ENCODE measurements at places on chromosomes 4 and X. TPM values are rescaled to one million over a fixed set of nuclear protein-coding genes. Genes with fewer than 3 reads are reported as not detected.

DNA sequence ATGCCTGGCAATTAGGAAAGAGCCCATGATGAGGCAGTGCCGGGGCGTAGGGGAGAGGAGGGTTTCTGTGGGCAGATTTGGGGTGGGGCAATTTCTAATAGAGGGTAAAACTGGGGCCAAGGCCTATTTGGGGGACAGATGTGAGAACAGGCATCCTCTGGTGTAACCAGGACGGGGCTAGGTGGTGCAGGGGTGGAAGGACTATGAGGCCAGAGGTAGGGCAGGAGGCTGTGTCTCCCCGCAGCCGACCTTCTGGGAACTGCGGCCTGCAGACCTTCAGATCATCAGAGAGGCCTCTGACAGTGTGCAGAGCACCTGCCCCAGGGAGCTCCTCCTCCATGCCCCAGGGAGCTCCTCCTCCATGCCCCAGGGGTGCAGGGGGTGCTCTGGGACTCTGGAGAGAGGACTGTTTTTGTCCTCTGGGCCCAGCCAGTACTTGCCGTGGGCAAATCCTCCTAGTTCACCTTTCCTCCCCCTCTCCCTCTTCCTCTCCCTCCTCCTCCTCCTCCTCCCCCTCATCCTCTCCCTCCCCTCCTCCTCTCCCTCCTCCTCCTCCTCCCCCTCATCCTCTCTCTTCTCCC is 101.9 kb downstream of the SORCS2 start:
- DNase-seq = no peak

Gene ZNF185
- 20.4 TPM for polyA plus RNA-seq

GRCh38 chrX:79176028-79176427 is 31.5 kb downstream of the GPR174 start:
- no peak for DNase-seq

Gene IL2
- polyA plus RNA-seq = not detected

Gene HPGD
- 134 TPM for polyA plus RNA-seq

DNA sequence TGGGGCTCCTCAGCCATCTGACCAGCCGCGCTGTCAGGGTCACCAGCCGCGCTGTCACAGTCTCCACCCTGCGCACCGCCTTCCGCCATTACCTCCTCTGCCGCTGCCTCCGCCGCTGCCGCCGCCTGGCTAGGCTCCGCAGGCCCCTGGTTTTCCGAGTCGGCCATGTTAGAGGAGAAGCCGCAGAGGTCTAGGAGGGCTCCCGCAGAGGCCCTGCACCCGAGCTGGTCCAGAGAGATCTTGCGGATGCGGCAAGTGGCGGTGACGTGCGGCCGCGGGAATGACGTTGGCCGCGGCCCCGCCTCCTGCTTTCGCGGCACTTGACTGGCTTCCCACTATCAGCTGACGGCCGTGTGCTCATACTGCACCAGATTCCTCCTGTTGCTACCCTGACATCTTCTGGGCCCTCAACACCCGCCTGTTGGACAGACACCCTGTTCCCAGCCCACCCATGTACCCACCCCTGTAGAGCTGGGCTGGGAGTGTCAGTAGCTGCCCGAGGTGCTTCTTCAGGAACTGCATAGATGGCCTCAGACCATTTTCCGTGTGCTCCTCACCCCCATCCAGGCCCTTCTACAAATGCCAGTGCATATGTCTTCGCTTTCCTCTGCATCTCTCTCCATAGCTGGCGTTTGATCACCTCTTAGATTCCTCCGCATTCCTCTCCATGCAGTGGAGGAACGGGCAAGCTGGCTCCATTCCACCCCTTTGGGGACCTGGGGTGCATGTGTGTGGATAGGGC is at the start of gene NAP1L5:
TSS of gene NAP1L5 (minus strand) at position 242 of the 742 bp plus-strand sequence. CDS start at position 167, 75 bp downstream.
- DNase-seq = peak; percentile 52

All from right lung (tissue), 10 donors.